Stimulated activated CD8-positive, alpha-beta memory T cell treated with anti-CD3 and anti-CD28 coated beads, Interleukin-12 subunit alpha, Interleukin-12 subunit beta, amount 100 ng/mL, for 1 hour (primary cell): ENCODE measurements at places on chromosomes 5 and 9.

GRCh38 chr5:6202149-6202967, 176.0 kb downstream of the MED10 start:
- no peak for DNase-seq

- no peak for DNase-seq
Observed at GRCh38 chr5:159944056-159944600, 27.8 kb downstream of the ADRA1B start.

DNA sequence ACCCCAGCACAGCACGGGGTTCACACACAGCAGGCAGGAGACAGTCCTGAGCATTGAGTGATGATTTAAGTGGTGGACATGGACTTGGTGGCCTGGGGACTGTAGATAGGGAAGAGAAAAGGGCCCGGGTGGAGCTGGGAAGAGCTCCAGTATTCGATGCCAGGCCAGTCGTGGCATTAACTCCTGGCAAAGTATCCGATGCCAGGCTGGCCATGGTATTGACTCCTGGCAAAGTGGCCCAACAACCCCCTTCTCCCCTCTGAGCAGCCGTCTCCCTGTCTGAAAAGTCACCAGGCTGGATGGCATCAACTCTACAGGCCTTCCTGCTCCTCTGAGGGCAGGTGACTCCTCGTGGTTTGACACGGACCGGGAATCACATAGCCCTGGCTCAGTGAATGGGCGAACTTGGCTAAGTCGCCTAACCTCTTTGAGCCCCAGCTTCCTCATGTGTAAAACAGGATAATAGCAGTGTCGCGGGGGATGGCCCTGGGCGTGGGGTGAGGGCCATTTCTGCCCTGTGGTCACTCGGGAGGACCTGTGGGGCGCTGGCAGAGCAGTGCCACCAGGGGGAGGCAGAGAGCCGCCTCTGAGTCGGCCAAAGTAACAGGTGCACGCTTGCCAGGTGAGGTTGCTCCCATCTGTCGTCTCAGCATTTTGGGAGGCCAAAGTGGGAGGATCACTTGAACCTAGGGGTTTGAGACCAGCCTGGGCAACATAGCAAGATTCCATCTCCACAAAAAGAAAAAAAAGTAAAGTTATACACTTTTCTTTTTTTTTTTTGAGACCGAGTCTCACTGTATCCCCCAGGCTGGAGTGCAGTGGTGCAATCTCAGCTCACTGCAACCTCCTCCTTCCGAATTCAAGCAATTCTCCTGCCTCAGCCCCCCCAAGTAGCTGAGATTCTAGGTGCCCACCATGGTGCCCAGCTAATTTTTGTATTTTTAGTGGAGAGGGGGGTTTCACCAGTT, 5.7 kb upstream of the SEC16A start:
- DNase-seq, result peak; percentile 55

DNA sequence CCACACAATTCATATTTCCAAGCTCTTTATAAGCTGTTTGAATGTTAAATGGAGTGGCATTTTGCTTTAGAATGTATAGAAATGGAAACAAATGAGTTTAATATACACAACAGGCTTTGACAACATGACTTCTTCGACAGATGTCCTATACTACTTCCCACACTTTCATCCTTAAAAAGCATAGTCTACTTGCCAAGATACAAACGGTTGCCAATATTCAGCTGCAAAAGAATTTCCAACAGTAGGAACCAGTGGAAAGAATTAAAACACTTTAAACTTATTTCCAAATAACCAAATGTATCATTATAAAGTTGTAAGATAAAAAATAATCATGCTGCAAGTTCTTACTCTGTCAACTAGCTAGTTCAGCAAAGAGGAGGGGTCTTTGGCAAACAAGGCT, 456.4 kb downstream of the PDE4D start:
- no peak for DNase-seq

GRCh38 chr5:154115291-154115690, 75.2 kb upstream of the GALNT10 start:
- no peak for DNase-seq

DNA sequence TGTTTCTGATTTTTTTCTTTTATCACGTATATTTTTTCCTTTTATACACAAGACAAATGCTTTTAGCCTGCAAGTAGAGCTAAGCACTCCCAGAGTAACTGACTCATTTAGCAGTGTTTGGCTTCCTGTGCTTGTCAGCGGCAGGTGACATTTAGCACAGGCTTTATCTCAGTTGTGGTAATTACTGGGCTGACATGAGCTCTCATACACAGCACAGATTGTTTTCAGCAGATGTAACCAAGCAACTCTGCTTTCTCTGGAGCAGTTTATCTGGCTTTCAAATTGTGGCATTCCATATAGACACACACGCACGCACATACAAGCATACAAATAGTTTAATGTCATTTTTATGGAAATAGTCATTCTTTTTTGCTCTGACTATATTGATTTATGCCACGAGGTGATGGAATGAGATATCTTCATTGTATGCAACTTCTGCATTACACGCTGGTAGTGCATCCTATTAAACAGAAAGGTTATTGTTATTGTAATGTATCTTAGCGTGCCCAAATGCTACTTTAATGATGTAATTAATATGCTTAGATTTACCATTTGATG, 379.0 kb upstream of the GRAMD2B start:
- no peak for DNase-seq

- no peak for DNase-seq
Observed at GRCh38 chr5:151870820-151871219, 53.8 kb downstream of the GLRA1 start.

GRCh38 chr5:94551858-94552257, 66.5 kb downstream of the KIAA0825 start:
- DNase-seq, result no peak

DNA sequence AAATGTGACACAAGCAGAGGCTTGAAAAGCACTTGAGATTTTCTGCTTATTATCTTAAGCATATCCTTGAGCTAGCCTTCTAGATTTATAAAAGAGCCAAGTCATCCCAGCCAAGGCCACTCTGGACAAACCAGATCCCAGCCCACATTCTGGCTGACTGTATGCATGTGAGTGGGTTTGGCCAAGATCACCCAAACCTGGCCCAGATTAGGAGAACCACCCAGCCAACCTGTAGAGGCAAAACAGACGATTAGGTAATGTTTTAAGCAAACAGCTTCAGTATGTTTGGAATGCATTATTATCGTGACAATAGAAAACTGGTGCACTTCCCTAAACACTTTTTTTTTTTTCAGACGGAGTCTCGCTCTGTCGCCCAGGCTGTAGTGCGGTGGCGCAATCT, 151.9 kb downstream of the SPATA31D1 start:
- no peak for DNase-seq

DNA sequence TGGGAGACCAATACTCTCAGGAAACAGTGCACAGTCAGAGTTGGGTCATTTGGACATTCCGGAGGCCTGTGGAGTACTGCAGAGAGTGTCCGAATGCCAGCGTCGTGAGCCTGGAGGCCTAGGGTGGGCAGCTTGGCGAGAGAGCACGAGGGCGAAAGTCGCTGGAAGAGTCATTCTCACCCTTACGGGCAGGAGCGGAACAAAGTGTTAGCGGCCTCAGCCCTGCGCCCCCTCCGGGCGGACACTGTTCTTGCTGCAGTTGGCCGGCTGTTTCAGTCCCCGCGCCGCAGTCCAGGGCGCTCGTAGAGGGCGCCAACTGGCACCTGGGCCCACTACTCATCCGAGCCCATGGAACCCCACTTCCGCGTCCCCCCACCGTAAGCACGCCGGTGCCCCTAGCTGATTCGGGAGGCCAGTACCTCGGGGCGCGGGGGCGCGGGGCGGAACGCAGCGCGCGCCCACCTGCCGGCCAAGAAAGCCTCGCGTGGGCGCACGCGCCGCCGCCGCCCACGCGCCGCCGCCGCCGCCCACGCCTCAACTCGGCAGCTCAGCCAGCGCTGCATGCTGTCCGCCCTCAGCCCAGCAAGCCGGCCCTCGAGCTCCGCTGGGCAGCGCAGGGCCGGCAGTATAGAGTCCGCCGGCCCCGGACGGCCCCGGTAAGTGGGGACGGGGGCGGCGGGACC, 99.7 kb upstream of the CCL21 start:
- DNase-seq, result no peak

- no peak for DNase-seq
Observed at GRCh38 chr9:131823701-131824146, 83.8 kb upstream of the RAPGEF1 start.
